Stimulated activated CD8-positive, alpha-beta memory T cell treated with anti-CD3 and anti-CD28 coated beads, Interleukin-7, amount 100 ng/mL, for 1 hour (primary cell): ENCODE measurements at places on chromosomes 6 and 20.

- no peak for DNase-seq
These were observed 226.5 kb upstream of the CITED2 start for GRCh38 chr6:139600919-139601475.

DNA sequence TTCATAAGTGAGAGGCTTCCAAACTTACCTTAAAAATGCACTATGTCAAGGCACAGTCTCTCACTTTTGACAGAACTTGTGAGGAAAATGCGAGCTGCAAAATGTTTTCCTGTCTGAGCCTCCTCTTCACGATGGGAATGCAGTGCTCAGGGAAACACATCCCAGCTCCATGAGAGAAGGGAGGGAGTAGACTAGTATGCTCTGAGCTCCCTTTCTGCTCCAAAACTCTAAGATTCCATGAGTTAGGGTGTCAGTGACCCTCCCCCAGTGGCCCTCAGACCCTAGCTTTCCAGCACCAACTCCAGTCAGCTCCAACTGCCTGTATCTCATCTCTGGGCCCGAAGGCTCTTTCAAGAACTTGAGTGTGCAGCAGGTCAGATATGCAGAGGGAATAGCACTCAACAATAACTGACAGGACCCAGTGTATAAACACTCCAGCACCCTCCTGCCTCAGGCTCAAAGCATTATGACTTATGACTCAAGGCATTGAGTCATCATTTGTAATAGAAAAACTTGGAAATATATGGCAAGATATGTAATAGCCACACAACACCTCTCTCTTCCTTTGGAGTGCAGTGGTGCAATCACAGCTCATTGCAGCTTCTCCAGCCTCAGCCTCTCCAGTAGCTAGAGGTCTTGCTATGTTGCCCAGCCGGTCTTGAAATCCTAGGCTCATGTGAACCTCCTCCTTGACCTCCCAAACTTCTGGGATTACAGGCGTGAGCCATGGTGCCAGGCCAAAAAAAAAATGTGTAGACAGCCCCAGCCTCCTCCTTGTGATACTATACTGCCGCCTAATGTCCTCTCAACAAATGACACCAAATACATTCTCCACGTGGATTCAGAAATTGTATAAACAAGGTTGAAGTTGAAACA is 16.7 kb upstream of the ENTPD6 start:
- no peak for DNase-seq

DNA sequence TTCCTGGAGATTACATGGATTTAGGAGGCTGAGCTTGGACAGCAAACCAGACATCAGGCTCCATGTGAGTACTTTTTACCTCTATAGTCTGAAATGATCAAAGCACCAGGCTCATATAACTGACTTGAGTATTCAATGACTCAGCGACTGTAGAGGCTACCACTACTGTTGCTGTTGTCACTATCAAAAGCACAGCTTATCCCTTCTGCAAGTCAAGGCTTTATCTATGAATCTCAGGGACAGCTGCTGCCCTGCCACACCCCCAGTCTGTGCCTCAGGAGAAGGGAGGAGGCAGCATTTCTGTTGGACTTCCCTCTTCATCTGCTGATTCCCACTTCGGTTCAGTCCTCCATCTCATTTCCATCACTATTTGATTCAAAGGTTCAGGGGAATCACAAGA is 80.5 kb upstream of the CNR1 start:
- no peak for DNase-seq

DNA sequence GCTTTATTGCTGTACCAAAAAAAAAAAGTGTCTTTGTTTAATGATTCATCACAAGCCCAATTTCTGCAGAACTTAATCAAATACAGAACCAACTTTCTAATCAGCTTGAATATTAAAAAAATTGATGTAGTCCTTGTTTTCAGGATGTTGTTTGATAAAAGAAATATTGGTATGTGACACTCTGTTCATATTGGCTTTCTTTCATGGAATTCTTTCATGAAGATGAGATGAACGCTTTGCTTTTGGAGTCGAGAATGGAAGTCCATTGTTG is 184.3 kb downstream of the ZNF217 start:
- DNase-seq, result no peak

DNA sequence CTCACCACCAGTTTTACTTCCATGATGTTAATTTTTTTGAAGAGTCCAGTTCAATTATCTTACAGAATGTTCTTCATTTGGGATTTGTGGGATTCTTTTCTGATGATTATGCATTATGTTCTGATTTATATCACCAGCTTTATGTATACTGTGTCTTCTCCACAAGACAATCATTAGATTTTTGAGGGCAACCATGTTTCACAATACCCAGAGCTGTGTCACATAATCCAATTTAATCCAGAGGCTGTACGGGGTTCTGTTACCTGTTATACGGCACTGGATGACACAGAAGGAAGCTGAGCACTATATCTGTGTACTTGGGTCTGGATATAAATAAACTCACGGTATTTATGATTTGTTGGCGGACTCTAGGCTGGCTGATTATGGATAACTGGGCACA is 41.6 kb upstream of the RPN2 start:
- no peak for DNase-seq

- no peak for DNase-seq
These were observed 65.5 kb downstream of the SMOC2 start for GRCh38 chr6:168506460-168506859.

- DNase-seq, result no peak
These were observed 51.4 kb upstream of the PLEKHG1 start for GRCh38 chr6:150548330-150548729.

- DNase-seq, result no peak
These were observed 42.2 kb upstream of the ADIG start for GRCh38 chr20:38538789-38539188.

DNA sequence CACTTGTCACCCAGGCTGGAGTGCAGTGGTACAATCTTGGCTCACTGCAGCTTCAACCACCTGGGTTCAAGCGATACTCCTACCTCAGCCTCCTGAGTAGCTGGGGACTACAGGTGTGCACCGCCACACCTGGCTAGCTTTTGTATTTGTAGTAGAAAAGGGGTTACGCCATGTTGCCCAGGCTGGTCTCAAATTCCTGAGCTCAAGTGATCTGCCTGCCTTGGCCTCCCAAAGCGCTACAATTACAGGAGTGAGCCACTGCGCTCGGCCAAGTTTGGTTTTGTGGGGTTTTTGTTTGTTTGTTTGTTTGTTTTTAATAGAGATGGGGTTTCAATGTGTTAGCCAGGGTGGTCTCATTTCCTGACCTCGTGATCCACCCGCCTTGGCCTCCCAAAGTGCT is 12.3 kb downstream of the LOC128125822 start:
- no peak for DNase-seq

- DNase-seq, result no peak
These were observed 41.4 kb downstream of the PKIB start for GRCh38 chr6:122651604-122652003.

DNA sequence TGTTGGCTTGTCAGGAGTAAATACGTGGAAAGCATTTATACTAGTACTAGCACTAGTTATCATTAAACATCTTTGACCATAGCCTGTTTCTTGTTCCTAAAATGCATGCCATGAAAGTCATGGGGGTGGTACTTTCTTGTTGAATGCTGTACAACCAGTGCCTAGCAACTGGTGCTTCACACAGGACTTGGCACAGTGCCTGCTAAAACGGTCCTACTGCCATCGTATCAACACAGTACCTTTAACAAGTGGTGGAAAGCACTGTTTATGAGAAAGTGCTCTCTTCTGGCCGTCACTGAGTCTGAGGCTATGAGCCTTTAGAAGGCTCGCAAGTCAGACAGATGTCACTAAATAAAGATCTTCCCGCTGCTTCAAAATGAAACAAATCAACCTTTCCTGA is 21.6 kb downstream of the ZNFX1 start:
- no peak for DNase-seq

GRCh38 chr20:9287826-9288225 is 218.9 kb downstream of the PLCB4 start:
- no peak for DNase-seq

DNA sequence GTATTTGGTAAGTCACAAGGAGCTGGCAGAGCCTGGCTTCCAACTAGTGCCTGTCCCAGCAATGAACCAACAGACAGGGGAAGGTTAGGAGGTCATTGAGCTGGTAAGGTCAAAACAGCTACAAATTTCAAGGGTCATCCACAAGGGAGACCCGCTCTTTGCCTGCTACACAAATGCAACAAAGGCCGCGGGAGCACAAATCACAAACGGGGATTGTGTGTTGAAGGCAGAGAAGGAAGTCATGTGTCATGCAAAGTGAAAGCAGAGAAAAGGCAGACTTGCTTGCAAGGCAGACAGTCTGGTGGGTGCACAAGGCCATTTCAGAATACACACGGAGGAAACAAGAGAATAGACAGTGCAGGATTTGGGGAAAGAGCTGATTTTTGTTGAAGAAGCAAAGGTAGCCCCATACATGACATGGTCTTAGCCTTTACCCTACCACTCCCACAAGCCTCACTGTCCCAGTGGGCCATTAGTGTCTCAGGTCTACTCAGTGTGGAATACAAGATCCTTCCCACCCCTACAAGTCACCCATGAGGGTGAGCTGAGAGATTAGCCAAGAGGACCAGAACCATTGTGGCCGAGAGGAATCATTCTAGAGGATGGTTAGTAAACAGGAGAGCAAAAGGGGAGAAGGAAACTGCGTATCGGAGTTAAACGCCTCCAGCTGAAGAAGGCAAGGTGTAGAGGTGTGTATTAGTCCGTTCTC is 18.1 kb upstream of the SAMHD1 start:
- no peak for DNase-seq

DNA sequence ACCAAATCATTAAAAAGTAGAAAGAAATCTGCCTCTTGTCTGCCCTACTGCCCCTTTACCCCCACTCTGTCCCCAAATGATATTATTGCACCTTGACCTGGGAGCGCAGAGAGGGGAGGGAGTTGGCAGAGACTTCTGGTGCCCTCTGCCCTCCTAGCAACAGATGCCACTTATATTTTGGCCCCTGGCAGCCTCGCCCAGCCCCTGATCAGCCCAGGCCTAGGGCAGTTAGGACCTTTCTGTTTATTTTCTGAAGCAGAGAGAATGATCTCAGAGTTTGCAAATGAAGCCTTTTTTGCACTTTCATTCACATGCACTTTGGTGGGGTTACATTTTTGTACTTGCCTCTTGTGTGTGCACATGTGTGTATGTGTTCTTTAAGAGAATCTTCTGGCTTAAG is 8.4 kb upstream of the SGK2 start:
- DNase-seq, result no peak

DNA sequence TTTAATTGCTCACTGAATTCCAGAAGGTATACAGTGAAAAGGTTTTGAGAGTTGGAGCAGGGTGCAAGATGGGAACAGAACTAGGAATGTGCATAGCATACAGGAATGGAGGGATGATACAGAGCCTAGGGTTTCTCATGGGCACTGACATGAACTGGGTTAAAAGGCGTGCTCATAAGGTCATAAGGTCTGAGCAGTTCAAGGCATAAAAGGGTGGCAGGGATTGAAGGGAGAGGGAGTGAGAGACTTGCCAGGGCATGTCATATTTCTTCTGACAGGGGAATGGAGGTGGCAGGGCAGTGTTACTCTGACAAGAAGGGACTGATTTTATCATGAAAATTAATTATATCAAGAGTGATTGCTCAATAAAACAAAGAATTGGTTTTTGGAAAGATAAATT is 4.7 kb downstream of the MLIP start:
- DNase-seq, result no peak
